Activated T-helper 9 cell treated with anti-CD3 and anti-CD28 coated beads, Interleukin-2, amount 50 U/mL, for 16 hours (primary cell): ENCODE measurements at places on chromosomes 16 and 17.

DNA sequence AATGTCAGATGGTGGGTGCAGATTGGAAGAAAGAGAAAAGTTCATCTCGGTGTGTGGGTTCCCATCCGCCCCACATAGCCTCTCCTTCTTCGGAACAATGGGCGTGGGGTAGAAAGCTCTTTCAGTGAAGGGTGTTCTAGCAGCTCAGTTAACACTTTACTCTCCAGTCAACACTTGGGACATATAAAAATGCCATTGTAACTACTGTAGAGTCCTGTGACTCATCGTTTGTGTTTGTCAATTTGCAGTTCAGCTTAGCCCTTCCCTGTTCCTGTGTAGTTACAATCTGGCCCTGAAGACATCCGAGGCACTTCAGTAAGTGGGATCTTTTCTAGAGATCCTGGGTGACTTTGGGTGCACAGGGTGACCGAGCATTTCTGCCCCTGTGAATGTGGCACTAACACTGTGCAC is 11.5 kb upstream of the CLEC18C start:
- DNase-seq: no peak

- peak; percentile 55 for DNase-seq
These were observed 12.0 kb upstream of the CD300A start for GRCh38 chr17:74454197-74455024.

GRCh38 chr17:55561316-55561972 is 50.2 kb upstream of the SMIM36 start:
- no peak for DNase-seq

GRCh38 chr17:68578236-68578635 is 22.9 kb downstream of the FAM20A start:
- DNase-seq: no peak

GRCh38 chr17:55576237-55576995 is 65.2 kb upstream of the SMIM36 start:
- DNase-seq: no peak

DNA sequence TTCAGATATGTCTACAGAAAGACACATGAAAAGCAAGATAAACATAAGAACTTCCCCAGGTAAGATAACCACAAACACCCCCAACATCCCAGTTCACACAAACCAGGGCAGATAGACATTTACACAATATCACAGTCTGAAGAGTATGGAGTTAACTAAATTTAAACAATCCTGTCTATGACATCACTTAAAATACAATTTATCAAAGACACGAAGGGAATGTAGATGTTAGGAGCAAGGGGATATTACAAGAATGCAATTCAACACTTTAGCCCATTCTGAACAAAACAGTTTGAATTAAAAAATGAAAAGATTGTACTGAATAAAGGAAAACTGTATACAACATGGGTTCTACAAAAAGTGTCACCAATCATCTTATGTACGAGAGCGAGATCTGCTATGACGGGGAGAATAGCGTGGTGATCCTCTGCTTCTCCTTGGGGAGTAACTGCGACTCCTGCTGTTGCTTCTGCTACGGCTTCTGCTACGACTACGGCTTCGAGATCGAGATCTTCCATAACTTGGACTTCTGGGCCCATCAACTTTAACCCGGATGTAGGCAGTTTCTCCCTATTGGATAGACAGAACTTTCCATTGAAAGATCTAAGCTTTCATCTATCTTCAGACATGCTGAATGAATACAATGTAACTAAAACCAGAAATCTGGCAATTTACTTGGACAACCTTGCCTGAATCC is 1.9 kb downstream of the SRSF1 start:
- no peak for DNase-seq

GRCh38 chr17:4525691-4526397 is 27.2 kb downstream of the SPNS2 start:
- DNase-seq: no peak

DNA sequence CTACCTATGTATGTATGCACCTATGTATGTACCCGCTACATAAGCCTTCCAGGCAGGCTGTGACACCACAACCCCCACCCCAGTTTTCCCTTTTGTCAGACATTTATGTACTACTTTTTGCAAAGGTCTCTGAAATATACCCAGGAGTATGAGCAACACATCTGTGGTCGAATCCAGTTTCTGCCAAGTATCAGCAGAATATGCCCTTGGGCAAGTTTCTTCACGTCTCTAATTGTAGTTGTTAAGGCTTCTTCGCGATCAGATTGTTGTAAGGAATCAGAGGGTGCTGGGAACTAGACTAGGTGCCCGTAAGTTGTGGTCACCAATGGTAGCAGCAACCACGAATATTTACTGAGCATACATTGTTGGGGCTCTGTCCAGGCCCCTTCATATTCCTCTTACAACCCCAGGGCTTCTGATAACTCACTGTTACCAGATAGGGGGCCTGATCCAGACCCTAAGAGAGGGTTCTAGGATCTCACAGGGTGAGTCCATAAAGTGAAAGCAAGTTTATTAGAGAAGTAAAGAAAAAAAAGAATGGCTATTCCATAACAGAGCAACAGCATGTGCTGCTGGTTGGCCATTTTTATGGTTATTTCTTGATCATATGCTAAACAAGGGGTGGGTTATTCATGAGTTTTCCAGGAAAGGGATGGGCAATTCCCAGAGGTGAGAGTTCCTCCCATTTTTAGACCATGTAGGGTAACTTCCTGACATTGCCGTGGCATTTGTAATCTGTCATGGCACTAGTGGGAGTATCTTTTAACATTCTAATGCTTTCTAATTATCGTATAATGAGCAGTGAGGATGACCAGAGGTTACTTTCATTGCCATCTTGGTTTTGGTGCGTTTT is 16.6 kb downstream of the NUDT7 start:
- DNase-seq: no peak

DNA sequence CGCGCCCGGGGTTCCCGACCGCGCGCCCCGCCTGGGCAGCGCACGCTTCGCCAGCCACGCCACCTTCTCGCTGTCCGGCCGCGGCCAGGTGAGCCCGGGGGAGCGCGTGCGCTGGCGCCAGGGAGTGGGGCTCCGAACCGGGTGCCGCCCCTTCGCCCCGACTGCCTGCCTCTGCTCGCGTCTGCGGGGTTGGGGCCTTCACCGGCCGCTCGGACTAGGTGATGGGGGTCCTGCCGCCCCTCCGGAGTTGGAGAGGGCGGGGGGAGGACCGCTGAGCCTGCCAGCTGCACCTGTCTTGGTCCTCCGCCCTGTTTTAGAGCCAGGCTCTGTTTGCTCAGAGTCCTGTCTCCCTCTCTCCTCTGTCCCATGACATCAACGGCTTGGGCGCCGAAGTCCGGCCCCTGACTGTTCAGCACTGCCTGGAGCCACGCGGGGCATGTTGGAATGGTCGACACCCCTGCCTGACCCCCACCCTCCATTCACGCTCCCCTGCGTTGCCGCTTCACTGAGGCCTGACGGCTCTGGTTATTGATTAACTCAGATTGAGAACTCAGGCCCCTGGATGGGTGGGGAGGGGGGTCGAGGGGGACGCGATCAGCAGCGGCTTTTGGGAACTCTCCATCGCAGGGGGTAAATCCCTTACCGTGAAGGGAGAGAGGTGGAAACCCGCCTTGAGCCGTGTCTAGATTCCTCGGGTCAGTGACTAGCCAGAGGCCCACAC is 748 bp downstream of the SMTNL2 start:
- no peak for DNase-seq

GRCh38 chr16:49581630-49582298 is 208.2 kb downstream of the C16orf78 start:
- DNase-seq: no peak

- no peak for DNase-seq
These were observed 8.5 kb upstream of the JPH3 start for GRCh38 chr16:87593710-87594258.

DNA sequence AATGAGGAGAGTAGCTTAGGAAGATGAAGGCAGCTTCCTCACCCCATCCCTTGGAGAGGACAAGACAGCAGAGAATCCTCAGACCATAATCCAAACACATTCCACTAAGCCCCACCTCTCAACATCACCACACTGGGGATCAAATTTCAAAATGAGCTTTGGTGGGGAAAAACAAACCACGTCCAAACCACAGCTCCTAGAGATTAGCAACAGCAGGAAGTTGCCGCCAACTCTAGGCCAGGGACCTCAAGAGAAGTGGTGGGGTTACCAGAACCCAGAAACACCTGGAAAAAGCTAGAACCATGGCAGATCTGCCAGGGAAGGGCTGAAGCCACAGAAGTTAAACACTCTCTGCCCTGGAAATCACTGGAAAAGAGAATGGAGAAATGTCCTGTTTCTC is 571.6 kb downstream of the HS3ST4 start:
- DNase-seq: no peak

DNA sequence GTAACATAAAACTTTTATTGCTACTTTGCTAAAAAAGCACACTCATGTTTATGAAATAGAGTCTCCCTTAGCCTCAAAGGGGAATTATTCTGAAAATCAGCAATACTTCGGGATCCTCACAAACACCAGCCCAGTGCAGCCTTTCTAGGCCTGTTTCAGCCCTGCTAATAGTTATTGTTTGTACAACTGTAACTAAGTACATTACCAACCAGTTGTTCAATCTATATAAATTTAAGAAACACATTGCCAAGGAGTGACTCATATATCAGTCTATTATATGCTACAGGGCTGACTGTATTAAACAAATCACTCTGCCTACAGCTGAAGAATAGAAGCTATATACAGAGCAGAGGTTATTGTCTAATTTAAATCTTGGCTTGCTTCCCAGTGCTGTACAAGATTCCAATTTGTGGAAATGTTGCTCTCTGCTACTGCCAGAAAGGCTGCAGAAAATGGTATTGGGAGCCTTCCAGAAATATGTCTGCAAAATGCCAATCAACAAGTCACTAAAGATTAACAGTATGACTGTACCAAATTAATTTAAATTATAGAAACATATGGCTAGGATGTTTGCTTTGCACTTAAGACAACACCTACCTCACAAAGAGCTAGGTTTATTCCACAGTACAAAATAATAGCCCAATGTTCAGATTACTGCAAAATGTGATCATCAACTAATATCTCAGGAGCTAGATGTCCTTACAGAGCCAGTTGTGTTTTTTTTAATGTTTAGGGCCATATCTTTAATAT is 49.7 kb downstream of the TOX3 start:
- DNase-seq: no peak

DNA sequence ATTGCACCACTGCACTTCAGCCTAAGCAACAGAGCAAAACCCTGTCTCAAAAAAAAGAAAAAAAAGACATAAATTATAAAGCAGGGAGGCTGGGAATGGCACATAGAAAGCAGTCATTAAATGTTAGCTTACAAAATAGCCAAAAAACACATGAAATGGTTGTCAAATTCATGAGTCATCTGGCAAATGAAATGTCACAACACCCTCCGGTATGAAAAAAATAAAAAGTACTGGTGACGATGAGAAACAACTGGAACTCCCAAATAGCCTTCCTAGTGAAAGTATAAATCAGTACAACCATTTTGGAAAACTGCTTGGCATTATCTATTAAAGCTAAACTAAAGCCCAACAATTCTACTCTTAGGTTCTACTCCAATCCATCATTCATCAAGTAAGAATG is 3.5 kb upstream of the KATNB1 start:
- no peak for DNase-seq

GRCh38 chr16:2971985-2972784 is 3.0 kb downstream of the PAQR4 start:
- no peak for DNase-seq

GRCh38 chr17:811051-811784 is 29.1 kb downstream of the MRM3 start:
- DNase-seq: no peak

DNA sequence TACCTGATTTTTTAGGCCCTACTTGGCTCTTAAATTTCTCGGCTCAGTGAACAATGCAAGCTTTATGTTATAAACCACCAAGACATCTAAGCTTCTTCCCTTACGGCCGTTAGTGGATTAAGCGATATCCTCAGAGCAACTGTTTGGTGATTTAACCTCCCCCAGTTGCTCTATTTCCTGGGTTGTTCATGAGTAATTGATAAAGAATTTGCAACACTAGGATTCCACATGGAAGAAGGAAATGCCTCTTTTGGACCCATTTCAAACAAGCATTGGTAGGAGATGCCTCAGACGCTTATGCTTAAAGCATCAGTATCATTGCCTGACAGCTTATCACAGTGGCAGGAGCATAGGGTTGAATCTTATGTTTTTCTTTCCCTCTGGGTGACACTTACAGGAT is 65.3 kb downstream of the RBFOX1 start:
- no peak for DNase-seq

- DNase-seq: no peak
These were observed 519 bp downstream of the ST6GALNAC2 start for GRCh38 chr17:76585033-76585648.

DNA sequence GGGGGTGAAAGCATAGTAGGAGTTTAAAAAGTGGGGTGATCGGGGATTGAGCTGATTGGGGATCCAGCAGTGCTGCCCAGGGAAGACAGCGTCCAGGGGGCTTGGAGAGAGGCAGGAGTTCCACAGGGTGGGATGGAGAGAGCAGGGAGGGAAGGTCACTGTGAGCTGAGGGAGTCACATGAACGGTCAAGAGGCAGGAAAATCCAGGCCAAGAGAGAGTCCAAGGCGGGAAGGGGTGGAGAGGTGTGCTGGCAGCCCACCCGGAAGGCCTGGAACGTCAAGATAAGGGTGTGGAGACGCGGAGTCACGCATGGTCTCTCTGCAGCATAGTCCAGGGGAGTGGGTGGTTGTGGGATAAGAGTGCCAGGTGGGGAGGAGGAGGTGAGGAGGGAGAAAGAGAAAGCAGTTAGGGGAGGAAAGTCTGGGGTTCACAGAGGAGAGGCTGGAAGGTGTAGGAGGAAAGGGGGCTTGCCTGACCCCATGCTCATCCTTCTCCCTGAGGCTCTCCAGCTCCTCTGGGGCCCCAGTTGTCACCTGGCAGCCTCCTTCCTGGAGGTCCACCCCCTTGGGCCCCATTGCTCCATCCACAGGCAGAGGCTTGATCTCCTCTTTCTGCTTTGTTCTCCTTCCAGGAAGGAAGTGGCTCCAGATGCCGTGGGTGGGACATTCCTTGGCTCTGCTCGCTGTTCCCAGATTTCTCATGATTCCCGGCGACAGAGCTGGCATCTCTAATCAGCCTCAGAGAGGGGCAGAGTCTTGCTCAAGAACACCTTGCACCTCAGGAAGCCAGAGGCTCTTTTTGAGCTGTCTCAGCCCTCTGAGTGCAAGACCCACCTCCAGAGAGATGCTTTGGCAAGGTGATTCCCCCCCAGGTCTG is 28.7 kb downstream of the CCR7 start:
- no peak for DNase-seq

GRCh38 chr17:77670173-77670572 is 288.3 kb upstream of the TNRC6C start:
- DNase-seq: no peak
